ENCODE measurements at places on chromosomes 16 and 17. TPM values are rescaled to one million over a fixed set of nuclear protein-coding genes. Genes with fewer than 3 reads are reported as not detected.

The CSH2 gene
- total RNA-seq: not detected

The KCTD19 gene
- total RNA-seq: 0.31 TPM

The TBC1D3L gene
- 22.5 TPM for total RNA-seq

The CLEC18C gene
- total RNA-seq: 0.94 TPM

The RGS9 gene
- 14.1 TPM for total RNA-seq

The KRT38 gene
- total RNA-seq: not detected

The AOC3 gene
- 0.31 TPM for total RNA-seq

The PERCC1 gene
- total RNA-seq: not detected

The KRT24 gene
- total RNA-seq: not detected

The PNMT gene
- total RNA-seq: 4.1 TPM

The SMIM5 gene
- 0.31 TPM for total RNA-seq

The DCAF7 gene
- 47.3 TPM for total RNA-seq

The NTN3 gene
- 6.6 TPM for total RNA-seq

The CCL7 gene
- total RNA-seq: not detected

The CCL4 gene
- total RNA-seq: 2.8 TPM

The TMEM170A gene
- 23.2 TPM for total RNA-seq

The CD68 gene
- total RNA-seq: 1.6 TPM

The ZG16 gene
- total RNA-seq: not detected

The FAM171A2 gene
- 61.0 TPM for total RNA-seq

The C16orf82 gene
- not detected for total RNA-seq

The MYH8 gene
- total RNA-seq: not detected

The PDP2 gene
- 12.5 TPM for total RNA-seq

The SIAH1 gene
- total RNA-seq: 133 TPM

The DGKE gene
- 36.9 TPM for total RNA-seq

The MPDU1 gene
- total RNA-seq: 36.6 TPM

The SPATA32 gene
- not detected for total RNA-seq

The TP53TG3C gene
- not detected for total RNA-seq

The HOXB6 gene
- total RNA-seq: not detected

The SLC16A6 gene
- 0.94 TPM for total RNA-seq

The SHISA6 gene
- 8.8 TPM for total RNA-seq

The SLC6A2 gene
- not detected for total RNA-seq

The SP2 gene
- total RNA-seq: 1.3 TPM

The NDUFB10 gene
- 73.6 TPM for total RNA-seq

The TAC4 gene
- not detected for total RNA-seq

The GDPD3 gene
- total RNA-seq: 1.9 TPM

The GJC1 gene
- 109 TPM for total RNA-seq
